ENCODE measurements at places on chromosomes 6 and 20. TPM values are rescaled to one million over a fixed set of nuclear protein-coding genes. Genes with fewer than 3 reads are reported as not detected.
A peak's percentile ranks its signal among the peaks of the same experiment; 100 is the strongest.

The SNX14 gene
- 60.9 TPM for total RNA-seq

GRCh38 chr6:45892696-45893245 is 122.9 kb downstream of the CLIC5 start:
- no peaks in the 10 kb centered on the region for H3K36me3 ChIP-seq
- no peak for DNase-seq
- H3K4me1 ChIP-seq: peaks cover 11% of the 10 kb centered on the region
- H3K27ac ChIP-seq: no peak overlapping the region
- H3K4me3 ChIP-seq: no peak overlapping the region

DNA sequence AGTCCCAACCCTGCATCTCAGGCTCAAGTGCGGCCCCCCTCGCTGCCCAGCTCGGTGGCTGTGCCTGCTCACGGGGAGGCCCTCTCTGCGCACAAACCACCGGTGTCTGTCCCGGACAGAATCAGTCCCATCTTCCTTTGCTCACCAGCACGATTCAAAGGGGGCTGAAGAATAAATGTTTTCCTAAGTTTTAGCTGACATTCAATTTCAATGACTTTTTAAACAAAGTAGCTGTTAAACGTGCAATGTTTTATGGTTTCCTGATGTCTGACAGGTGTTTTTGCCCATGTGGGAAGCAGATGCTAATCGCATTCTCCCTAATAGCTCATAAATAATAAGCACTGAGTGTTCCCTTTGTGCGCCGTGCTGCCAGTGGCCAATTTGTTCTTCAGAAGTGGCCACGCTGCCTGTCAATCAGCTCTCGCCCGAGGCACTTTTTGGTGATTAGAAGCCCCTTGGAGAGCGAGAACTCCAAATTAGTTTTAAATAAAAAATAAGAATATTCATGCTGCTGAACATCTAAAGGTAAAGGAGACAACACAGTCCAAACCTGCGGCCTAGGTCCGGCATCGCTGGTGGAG is 26.3 kb downstream of the BHLHE23 start:
- no peak overlapping the region for H3K4me3 ChIP-seq
- H3K36me3 ChIP-seq: no peaks in the 10 kb centered on the region
- DNase-seq: no peak
- H3K4me1 ChIP-seq: no peaks in the 10 kb centered on the region

DNA sequence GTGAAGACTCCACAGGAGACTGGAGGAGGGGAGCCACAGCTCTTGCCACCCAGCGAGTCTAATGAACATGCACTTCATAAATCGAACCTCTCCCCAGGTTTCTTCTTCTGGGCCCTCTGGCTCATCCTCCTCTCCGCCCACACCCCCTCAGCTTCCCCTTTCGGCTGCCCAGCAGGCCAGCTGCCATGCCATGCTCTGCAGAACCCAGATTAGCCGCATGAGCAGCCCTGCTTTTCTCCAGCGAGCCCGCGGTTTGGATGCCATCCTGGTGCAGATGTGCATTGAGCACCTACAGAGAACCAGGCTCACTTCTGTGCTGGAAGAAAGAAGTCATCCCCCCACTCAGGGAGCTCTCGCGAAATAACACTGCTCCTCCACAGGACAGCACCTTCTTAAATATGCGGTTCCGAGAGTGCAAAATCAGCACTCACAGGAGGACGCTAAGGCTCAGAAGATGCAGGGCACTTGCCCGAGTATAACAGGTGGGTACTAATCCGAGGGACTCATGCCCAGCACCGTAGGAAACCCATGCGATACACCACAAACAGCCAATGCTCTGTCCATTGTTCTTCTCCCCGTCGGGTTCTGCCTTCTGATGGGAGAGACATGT is 143.0 kb upstream of the THBS2 start:
- H3K36me3 ChIP-seq: no peaks in the 10 kb centered on the region
- H3K4me3 ChIP-seq: no peak overlapping the region
- H3K27me3 ChIP-seq: peaks cover 13% of the 10 kb centered on the region
- peaks cover 15% of the 10 kb centered on the region for H3K4me1 ChIP-seq
- no peak for DNase-seq

- no peak overlapping the region for H3K4me3 ChIP-seq
- peaks cover 11% of the 10 kb centered on the region for H3K4me1 ChIP-seq
- peak overlapping the region; percentile 59 for H3K27ac ChIP-seq
- DNase-seq: peak; percentile 53
- no peaks in the 10 kb centered on the region for H3K27me3 ChIP-seq
Measured at GRCh38 chr6:34990971-34991560, 102.0 kb downstream of the ANKS1A start.

GRCh38 chr20:48846516-48847492 is 19.0 kb upstream of the PREX1 start:
- H3K36me3 ChIP-seq: no peaks in the 10 kb centered on the region
- DNase-seq: no peak
- H3K4me3 ChIP-seq: no peak overlapping the region
- H3K4me1 ChIP-seq: peaks cover 46% of the 10 kb centered on the region

The RAET1G gene
- total RNA-seq: 0.97 TPM

GRCh38 chr6:159608961-159609651 is 83.9 kb downstream of the SOD2 start:
- no peak overlapping the region for H3K27ac ChIP-seq
- no peaks in the 10 kb centered on the region for H3K4me1 ChIP-seq
- no peak overlapping the region for H3K4me3 ChIP-seq
- no peaks in the 10 kb centered on the region for H3K36me3 ChIP-seq

DNA sequence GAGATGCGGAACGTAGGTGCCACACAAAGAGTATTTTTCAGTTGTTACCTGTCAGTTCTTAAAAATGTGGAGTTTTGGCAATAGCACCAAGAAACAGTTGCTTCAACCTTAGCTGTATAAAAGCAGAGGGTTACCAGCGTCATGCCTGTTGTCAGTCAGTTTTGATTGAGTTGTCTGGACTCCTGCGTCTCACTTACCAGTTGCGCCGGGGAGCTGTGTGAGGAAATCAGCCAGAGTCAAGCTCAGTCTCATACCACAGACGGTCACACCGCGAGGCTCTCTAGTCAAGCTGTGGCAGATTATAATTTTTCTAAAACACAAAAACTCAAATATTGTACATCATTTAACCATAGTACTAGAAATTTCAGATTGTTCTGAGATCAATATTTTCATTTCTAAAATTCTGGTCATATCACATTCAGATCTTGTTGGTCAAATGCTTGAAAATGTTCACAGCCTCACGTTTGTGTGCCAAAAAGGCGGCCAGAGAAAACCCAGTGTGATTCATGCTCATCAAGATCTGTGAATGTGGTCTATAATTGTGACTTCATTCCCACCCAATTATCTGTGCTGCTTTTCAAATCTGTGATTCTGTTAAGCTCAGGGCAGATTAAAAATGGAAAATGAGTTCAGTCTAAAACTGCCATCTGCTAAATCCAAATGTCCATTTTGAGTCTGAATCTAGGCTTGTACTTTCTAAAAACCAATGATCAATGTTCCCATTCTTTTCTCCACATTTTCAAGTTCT is 37.5 kb downstream of the SASH1 start:
- H3K4me1 ChIP-seq: peaks cover 53% of the 10 kb centered on the region
- H3K36me3 ChIP-seq: peaks cover 39% of the 10 kb centered on the region
- H3K27me3 ChIP-seq: no peaks in the 10 kb centered on the region
- H3K4me3 ChIP-seq: no peak overlapping the region
- DNase-seq: no peak

- H3K4me3 ChIP-seq: no peak overlapping the region
- peaks cover 32% of the 10 kb centered on the region for H3K27me3 ChIP-seq
- H3K36me3 ChIP-seq: no peaks in the 10 kb centered on the region
Measured at GRCh38 chr6:106439459-106439858, 78.9 kb downstream of the CRYBG1 start.

DNA sequence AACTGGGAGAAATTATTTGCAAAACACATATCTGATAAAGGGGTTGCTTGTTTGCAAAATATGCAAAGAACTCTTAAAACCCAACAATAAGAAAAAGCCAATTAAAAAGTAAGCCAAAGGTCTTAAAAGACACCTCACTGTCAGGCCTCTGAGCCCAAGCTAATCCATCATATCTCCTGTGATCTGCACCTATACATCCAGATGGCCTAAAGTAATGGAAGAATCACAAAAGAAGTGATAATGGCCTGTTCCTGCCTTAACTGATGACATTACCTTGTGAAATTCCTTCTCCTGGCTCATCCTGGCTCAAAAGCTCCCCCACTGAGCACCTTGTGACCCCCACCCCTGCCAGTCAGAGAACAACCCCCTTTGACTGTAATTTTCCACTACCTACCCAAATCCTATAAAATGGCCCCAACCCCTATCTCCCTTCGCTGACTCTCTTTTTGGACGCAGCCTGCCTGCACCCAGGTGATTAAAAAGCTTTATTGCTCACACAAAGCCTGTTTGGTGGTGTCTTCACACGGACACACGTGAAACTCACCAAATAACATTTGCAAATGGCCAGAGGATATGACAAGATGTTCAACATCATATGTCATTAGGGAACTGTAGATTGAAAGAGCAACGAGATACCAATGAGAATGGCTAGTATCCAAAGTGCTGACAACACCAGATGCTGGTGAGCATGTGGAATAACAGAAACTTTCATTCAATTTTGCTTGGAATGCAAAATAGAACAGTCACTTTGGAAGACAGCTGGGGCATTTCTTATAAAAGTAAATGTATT is 565.0 kb upstream of the ADGRB3 start:
- H3K27ac ChIP-seq: no peak overlapping the region
- no peaks in the 10 kb centered on the region for H3K36me3 ChIP-seq
- H3K4me3 ChIP-seq: no peak overlapping the region

- no peaks in the 10 kb centered on the region for H3K4me1 ChIP-seq
- no peaks in the 10 kb centered on the region for H3K27me3 ChIP-seq
- H3K4me3 ChIP-seq: no peak overlapping the region
- no peak for DNase-seq
- no peak overlapping the region for H3K27ac ChIP-seq
Measured at GRCh38 chr6:40391086-40391485, 196.1 kb downstream of the LRFN2 start.

- no peaks in the 10 kb centered on the region for H3K27me3 ChIP-seq
- H3K4me1 ChIP-seq: no peaks in the 10 kb centered on the region
- DNase-seq: no peak
- H3K4me3 ChIP-seq: no peak overlapping the region
- H3K27ac ChIP-seq: no peak overlapping the region
Measured at GRCh38 chr6:55812509-55812908, 62.9 kb downstream of the BMP5 start.

DNA sequence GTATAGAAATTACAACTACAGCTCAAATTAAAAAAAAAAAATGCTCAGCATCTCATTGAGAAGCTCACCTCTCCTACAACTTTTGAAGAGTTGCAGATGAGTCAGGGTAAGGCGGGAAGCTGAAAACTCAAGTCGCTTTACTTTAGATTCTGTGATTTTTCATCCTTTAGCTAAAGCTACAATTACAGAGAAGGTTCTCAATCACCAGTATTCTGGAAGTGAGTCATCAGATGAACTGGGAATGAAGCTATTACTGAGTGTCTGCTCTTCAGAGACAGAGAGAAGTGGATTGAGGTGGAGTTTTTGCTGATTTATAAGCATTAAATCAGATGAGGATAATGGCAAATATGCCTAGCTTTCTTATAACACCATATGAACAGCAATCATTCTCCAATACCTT is 91.9 kb downstream of the TFAP2A start:
- H3K4me3 ChIP-seq: no peak overlapping the region
- peak; percentile 36 for DNase-seq
- H3K27me3 ChIP-seq: no peaks in the 10 kb centered on the region

- H3K27ac ChIP-seq: no peak overlapping the region
- peaks cover 8% of the 10 kb centered on the region for H3K4me1 ChIP-seq
- H3K27me3 ChIP-seq: no peaks in the 10 kb centered on the region
- no peaks in the 10 kb centered on the region for H3K36me3 ChIP-seq
Measured at GRCh38 chr6:101116337-101116736, 235.2 kb upstream of the ASCC3 start.

The CLIC1 gene
- total RNA-seq: 638 TPM

The SCRT2 gene
- total RNA-seq: not detected

GRCh38 chr6:137051790-137052472 is 7.2 kb upstream of the IL20RA start:
- H3K4me1 ChIP-seq: no peaks in the 10 kb centered on the region
- DNase-seq: no peak
- no peak overlapping the region for H3K27ac ChIP-seq
- H3K36me3 ChIP-seq: no peaks in the 10 kb centered on the region
- peaks cover 6% of the 10 kb centered on the region for H3K27me3 ChIP-seq

The OVOL2 gene
- total RNA-seq: not detected

DNA sequence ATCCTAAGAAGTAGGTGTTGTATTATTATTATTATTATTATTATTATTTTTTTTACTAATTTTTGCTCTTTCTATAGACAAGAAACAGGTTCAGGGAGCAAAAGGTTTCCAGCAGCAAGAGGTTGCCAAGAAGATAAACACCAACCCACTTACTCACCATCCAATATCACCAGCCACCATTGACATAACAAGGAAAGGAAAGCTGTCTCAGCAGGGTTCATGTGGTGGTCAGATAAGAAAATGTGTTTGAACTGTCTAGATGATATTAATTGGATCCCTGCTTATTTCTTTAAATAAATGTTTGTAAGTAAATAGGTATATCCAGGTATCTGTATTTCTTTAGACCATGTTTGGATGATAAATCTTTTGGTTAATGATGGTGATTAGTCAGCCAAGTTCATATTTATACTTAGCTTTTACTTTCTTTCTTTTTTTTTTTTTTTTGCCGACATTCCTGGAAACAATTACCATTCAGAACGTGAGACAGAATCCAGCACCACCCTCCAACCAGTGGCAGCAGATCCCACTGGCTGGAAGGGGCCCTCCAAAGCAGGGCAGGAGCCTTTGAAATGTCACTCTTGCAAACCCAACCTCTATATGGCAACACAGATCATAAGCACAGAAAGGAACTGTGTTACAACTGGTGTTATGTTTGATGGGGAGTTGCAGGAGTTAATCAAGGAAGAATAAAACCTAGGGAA is 139.2 kb upstream of the ECI2 start:
- no peak overlapping the region for H3K4me3 ChIP-seq
- peaks cover 20% of the 10 kb centered on the region for H3K4me1 ChIP-seq
- H3K27me3 ChIP-seq: peaks cover 5% of the 10 kb centered on the region
- DNase-seq: no peak
- no peaks in the 10 kb centered on the region for H3K36me3 ChIP-seq

The BICRAL gene
- 8.4 TPM for total RNA-seq

DNA sequence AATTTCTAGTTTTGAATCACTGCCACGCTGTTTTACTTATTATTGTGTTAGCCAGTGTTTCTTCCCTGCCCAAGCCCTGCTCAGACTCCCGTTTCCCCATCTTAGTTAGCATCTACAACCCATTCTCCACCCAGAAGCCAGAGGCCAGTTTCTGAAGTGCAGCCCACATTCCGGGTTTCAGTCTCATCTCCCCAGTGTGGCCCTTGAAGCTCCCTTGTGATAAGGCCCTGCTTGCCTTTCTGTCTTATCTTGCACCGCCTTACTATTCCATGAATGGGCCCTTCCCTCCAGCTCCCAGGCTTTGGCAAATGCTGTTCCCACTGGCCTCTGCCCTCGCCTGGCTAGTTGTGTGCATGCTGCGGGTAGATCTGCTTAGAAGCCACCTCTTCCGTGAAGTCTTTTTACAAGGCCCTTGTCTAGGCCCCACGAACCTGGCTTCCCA is 41.1 kb downstream of the TOX2 start:
- DNase-seq: no peak
- H3K36me3 ChIP-seq: peaks cover 32% of the 10 kb centered on the region
- no peaks in the 10 kb centered on the region for H3K27me3 ChIP-seq
- peaks cover 83% of the 10 kb centered on the region for H3K4me1 ChIP-seq
- peak overlapping the region; percentile 57 for H3K4me3 ChIP-seq
